Urothelium cell line (cell line): ENCODE measurements at places on chromosomes 6 and 20.
A peak's percentile ranks its signal among the peaks of the same experiment; 100 is the strongest.

- DNase-seq: no peak
Measured at GRCh38 chr6:99348288-99349170, 945 bp downstream of the FAXC start.

DNA sequence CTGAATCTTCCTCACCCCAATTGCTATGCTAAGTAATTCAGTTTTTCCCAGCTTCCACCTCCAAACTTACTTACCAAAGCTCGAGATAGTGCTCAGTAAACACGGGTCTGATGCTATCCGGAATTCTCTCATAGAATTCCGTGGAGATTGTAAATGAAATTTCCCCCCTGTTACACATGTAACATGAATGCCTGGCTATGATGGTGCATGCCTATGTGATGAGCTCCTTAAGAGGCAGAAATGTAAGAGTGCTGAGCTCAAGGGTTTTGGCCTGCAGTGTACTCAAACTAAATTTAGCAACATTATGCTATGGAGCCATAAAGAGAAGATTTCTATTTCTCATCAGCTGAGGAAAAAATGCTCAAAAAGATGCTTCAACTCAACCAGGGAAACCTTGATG lies 133.4 kb upstream of the FUT9 start:
- DNase-seq: no peak

- DNase-seq: peak; percentile 21
Measured at GRCh38 chr6:105991561-105992314, 94.4 kb upstream of the PRDM1 start.

GRCh38 chr20:2696646-2697045 lies 4.1 kb downstream of the EBF4 start:
- DNase-seq: no peak

DNA sequence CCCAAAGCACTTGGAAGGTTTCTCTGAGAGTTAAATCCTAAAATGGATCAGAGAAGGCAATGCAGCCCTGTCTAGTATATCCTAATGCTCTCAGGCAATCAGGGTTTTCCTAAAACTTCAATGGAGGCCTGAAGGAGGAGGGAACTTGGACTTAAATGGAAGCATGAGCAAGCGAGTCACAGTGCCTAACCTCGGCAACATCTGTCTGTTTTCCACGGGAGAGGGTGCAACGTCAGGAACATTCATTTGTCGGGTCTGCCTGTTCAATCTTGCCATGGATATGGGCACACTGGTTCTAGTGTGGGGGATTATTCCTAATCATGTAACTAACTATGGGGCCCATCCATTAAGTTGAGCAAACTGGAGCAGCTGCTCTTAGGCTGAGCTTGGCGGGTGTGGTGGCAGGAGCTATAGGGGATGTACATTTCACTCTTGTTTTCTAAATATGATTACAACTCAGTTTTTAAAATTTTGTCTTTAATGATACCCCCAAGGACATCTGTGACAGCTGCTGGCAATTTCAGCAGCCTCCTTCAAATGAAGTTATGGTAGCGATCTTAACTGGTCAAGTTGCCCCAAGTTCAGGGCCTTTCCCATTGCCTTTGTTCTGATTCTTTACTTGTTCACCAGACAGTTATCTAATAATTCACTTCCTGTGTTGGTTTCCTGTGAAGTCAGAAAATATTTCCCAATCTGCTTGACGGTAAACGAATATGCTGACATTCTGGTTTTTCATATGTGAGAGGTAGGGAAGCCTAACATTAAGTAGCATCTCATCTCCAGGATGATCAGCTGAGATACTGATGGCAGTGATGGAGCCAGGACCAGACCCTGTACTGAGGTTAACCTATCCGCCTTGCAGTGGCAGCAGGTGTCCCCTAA lies 21.6 kb downstream of the DSE start:
- no peak for DNase-seq

DNA sequence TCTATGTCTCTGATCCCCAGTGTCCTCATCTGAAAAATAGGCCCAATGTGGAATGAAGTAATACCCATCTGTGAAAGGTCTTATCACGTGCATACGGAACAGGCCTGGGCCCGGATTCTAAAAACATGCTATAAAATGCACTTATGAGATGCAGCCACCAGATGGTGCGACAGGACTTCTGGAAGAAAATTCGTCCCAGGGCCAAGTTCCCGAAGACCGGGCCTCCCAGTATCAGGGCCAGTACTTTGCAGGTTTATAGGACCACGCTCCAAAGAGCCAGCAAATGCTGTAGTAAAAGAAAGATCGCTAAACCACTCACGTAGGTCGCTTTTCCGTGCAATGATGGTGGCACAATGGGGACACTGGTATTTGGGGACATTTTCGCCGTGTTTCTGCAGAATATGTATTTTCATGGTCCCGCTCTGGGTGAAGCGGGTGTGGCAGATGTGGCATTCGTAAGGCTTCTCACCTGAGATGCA lies 10.6 kb downstream of the CTCFL start:
- DNase-seq: peak; percentile 87

GRCh38 chr6:45491874-45492273 lies 114.1 kb upstream of the SUPT3H start:
- DNase-seq: no peak

DNA sequence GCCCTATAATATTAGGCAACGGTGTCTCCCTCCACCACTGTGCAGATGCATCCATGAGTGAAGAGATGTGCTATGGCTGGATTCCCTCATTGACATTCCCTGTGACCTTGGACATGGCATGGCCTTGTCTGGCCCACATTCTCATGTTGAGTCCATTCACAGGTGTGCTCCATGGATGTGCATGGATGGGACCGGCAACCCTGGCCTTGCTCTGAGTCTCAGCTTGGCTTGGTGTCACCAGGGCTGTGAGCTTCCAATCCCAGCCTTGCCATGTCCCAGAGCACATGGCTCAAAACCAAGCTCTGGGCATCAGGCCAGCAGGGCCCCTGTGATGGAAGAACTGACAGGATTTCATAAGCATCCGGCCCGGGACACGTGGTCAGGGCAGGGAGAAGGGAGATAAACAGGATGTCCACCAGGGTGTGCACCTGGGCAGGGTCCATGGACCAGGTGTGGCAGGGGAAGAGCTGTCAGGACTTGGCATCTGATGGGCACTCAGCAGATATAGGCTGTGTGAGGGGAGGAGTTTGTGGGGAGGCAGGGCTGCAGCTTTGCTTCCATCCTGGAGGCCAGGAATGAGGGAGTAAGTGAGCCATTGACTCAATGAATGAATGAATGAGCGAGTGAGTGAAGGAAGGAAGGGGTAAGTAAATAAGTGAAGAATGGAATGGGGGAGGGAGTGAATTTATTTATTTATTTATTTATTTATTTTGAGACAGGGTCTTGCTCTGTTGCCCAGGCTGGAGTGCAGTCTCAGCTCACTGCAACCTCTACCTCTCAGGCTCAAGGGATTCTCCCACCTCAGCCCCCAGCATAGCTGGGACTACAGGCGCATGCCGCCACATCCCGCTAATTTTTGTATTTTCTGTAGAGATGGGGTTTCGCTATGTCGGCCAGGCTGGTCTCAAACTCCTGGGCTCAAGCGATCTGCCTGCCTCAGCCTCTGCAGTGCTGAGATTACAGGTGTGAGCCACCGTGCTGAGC lies 15.7 kb downstream of the NRSN2 start:
- DNase-seq: peak; percentile 75

DNA sequence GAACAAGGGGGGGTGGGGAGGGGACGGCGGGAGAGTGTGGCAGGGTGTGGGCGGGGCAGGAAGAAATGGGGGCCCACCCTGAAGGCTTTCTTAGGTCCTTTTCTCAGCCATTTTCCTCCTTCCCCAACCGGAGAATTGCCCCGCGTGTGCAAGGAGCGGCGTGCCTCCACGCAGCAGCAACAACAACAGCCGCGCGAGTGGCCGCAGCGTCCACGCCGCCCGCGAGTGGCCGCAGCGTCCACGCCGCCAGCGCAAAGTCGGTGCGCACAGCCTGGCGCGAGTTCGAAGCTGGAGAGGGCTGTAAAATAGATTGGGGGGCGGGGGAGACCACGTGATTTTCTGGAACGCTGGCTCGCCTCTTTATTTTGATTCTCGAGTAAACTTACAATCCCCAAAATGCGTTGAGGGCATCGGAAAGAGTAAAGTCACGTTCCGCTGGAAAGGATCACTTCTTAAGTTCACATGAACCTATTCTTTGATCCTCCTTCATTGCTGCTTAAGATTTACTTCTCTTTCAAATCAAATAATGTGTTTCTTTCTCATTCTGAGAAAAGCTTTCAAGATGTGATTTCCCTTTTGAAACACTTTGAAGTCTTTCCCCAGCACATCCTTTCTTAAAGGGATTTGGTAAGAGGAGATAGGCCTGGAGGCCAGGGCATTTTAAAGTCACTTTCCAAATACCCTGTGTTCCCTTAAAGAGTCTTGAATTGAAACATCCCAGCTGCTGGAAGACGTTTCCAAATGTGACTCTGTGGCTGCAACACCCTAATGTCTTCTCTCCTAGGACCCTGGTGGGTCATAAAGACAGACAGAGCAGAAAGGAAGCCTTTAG lies 66.7 kb upstream of the ZNF217 start:
- no peak for DNase-seq

GRCh38 chr20:18092890-18093289 lies 35.2 kb upstream of the OVOL2 start:
- no peak for DNase-seq

DNA sequence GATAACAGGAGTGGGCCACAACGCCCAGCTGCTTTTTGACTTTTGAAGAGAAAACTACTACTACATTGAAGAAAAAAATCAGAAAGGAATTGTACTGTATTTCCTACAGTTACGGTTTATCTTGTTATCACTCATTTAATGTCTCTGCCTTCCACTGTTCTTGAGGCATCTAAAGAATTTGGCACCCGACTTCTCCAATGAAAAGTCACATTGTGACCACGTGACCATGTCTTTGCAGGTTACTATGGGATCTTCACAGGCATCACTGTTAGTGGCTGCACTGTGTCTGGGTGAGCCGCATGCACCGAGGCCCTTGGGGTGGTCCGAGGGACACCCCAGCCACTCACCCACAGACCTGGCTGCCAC lies 26.8 kb downstream of the RRBP1 start:
- no peak for DNase-seq

- DNase-seq: no peak
Measured at GRCh38 chr6:7314414-7314813, 1.4 kb upstream of the SSR1 start.
